Effector memory CD8-positive, alpha-beta T cell (primary cell): ENCODE measurements at places on chromosomes 6 and 20.
A peak's percentile ranks its signal among the peaks of the same experiment; 100 is the strongest.

- DNase-seq, result no peak
Observed at GRCh38 chr20:45361793-45362192, 1.2 kb upstream of the SYS1 start.

- no peak for DNase-seq
Observed at GRCh38 chr6:150156460-150156859, 13.6 kb downstream of the PPP1R14C start.

DNA sequence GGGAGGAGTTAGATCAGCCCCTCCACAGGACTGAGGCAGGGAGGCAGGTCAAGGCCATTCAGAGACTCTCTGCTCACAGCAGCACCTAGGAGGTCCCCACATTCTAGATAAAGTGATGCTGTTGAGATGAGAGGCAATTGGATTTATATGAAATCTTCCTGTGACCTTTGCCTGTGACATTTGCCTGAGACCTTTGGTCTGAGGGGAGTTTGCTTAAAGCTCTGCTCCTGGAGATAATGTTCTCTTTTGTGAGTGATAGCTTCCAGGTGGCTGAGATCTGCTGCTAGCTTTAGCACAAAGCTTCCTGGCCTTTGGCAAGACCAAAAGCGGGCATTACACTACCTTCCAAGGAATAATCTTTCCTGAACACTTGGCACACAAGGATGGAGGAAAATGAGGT lies 43.3 kb downstream of the TMEM244 start:
- no peak for DNase-seq

DNA sequence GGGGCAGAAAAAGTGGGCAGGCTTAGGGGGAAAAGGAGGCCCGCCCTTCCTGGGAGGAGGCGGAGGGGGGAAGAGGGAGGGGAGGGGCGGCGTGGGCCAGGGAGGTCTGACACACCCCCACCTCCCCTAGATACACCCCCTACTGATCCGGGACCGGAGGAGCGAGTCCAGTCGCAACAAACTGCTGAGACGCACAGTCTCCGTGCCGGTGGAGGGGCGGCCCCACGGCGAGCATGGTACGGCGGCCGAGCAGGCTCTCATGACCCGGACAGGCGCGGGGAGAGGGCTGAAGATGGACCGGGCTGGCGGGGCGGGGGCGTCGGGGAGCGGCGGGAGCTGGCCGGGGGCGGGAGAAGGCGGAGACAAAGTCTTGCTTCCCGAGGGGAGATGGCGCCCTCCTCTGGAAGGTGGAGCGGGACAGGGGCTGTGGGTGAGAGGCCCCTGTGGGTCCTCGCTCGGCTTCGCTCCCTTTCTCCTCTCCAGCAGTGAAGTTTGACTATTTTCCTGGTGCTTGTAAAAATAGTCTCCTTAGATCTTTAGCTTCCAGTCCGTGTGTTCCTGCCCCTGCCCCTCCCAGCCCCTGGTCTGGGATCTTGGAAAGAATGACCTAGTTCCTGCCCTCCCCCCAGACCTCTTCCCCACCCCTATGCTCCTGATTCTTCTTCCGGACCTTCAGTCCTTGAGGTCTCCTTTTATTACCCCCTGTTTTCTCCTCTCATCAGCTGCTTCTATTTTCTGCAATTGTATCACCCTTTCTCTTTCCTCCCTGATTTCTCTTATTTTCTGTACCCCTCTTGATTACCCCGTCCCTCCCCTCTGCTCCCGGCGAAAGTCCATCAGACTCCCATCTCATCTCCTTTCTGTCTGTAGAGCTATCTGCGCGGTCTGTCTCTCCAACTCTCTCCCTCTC lies 6.1 kb downstream of the SYNGAP1 start:
- peak; percentile 69 for DNase-seq

GRCh38 chr6:153096031-153096430 lies 35.1 kb downstream of the RGS17 start:
- DNase-seq, result no peak

- DNase-seq, result no peak
Observed at GRCh38 chr6:45486736-45487135, 109.0 kb upstream of the SUPT3H start.

DNA sequence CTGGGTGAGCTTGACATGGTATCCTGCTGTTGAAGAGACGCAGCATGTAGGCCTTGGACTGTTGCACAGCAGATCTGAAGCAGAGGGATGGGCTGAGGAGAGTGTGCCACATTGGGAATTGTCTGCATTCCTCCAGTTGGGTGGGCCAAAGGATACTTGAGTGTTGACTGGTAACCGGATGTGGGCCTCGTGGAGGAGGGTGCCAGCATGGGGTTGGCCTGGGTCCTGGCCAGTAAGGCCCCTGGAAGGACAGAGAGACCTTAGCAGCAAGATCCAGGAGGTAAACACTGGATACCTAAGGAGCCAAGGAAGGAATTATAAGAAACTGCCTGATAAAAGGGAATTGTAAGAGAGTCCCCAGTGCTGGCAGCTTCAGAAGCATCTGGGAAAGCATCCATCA lies 76.9 kb downstream of the FIG4 start:
- no peak for DNase-seq

GRCh38 chr6:101537753-101538316 lies 144.3 kb downstream of the GRIK2 start:
- no peak for DNase-seq
